Naive thymus-derived CD8-positive, alpha-beta T cell (primary cell): ENCODE measurements at places on chromosomes 6 and 20.

DNA sequence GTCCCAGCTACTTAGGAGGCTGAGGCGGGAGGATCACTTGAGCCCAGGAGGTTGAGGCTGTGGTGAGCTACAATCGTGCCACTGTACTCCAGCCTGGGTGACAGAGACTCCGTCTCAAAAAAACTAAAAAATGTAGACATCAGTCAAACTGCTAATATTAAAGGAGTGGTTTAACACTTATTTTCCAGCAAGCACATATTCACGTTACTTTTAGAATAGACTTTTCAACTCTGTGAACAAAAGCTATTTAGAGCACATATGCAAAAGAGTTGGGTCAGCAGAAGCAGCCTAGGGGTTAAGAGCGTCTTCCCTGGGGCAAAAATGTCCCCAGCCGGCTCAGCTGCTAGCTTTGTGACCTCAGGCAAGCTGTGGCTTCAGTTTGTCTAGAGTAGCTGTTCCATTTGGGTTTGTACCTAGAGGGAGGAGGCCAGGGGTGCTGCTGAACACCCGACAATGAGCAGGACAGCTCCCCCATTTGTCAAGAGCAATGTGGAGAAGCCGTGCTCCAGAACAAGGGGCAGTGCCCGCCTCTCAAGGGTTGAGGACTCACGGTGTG is 62.5 kb upstream of the PTGIS start:
- no peak for DNase-seq

DNA sequence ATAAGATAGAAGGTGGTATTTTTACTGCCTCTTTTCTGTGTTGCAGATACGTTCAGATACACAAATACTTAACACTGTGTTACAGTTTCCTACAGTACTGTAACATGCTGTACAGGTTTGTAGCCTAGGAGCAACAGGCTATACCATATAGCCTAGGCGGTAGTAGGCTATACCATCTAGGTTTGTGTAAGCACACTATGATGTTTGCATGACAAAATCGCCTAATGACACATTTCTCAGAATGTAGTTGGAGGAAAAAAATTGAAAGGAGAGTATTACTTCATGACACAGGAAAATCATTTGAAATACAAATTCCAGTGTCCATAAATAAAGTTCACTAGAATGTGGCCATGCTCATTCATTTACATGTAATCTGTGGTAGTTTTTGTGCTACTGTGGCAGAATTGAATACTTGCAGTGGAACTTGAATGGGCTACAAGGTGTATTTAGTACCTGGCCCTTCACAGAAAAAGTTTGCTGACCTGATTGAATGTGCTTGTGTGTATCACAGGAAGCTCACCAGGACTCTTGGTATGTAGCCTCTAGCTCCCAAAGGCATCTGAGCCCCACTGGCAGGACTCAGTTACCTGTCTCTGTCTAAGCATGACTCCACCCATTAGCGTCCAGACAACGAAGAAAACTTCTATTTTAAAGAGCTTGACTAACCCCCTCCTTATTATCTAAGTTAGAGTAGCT is 18.8 kb downstream of the TOP1 start:
- DNase-seq = no peak

DNA sequence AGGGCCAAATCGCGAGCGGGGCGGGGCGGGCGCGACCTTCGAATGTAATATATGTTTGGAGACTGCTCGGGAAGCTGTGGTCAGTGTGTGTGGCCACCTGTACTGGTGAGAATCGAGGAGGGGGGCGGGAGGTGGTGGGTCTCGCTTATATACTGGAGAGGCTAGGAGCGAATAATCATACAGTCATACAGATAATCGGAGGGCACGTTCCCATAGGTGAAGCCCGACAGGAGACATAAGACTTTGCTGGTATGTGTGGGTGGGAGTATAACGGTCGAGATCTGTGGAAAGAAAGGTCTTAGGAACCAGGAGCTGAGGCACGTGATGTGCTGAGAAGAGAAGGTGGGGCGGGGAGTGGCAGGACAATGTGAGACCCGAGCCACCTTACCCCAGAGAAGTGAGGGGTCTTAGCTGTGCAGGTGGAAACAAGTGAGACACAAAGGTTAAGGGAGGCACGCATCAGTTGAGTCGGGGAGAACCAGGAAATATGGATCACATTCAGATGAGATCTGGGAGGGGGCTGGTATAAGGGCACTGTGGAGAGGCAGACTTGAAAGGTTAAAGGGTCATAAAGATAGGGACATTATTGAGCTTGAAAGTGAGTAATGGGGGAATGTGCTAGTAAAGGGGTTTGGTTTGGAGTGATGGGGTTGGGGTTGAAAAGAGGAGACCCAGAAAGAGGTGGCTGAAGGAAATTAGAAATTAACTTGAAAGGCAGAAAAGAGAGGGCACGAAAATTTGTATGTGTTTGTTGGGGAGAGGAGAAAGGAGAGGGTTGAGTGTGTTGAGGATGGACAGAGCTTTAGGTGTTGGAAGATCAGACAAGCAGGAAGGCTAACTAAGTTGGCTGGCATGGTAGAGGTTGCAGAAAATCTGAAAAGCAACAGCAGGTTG is 589 bp downstream of the RNF5 start:
- no peak for DNase-seq

GRCh38 chr6:150683320-150683719 is 83.6 kb downstream of the PLEKHG1 start:
- DNase-seq = no peak

- DNase-seq = no peak
Observed at GRCh38 chr6:143092768-143093167, 32.1 kb downstream of the AIG1 start.

DNA sequence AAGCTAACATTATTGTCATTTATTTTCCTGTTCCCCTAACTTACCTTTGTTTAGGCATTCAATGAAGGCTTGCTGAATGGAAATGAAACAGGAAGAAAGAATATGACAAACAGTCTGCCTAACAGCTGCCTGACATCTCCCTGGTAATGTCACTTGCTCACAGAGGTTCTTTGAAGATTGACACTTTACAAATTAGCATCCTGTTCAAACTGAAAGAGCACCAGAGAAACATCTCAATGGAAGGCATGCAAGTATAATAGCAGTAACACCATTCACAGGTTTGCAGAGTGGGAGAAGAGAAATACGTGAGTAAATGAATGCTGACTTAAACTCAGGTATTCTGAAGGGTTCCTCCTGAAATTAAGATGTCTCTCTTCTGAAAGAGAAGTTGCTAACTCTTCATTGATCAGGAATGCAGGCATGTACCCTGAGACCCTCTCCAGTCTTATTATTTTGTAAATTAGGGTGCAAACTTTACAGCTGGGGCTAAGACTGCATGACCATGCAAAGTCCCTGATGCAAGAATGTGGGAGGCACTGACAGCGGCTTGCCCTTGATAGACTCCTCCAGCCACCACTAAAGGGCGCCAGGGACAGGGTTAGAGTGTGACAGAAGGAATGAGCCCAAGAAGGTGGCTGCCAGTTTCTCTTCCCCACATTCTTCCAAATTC is 1.3 kb upstream of the SMLR1 start:
- no peak for DNase-seq

DNA sequence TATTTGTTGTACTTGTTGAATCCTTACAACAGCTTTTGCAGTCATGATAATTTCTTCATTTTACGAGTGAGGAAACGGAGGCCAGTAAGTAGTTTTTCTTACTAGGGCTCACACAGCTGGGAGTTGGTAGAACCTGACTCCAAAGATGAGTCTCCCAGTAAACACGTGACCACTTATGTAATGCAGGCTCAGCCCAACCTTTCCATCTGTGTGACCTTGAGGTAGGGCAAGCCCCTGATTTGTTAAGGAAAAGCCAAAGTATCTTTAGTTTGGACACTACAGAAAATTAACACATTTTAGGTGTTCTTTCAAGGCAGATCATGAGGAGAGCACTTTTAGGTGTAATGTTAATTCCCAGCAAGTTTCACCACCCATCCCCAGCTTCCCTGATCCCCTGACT is 111.3 kb downstream of the LRRC1 start:
- no peak for DNase-seq

DNA sequence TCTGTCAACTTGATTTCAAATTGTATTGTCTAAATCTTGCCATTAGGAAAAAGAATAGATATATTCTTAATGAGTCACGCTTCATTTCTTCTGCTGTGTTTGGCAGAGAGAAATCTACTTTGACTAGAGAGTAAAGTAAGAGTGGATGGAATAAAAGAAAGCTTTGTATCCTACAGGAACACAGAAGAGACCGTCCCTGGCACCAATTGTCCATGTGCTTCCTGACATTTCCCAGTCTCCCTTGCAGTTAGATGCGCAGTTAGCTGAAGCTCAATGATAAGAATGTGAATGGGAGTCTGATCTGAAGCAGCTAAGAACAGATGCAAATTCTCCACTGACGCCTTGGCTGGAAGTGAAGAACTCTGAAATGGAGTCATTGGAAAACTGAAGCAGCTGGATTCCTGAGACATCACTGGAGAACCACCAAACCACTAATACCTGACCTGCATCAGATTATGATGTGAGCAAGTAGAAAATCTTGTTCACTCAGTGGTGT is 528.2 kb upstream of the MARCKS start:
- no peak for DNase-seq

GRCh38 chr6:98985391-98985790 is 37.6 kb upstream of the FBXL4 start:
- DNase-seq = no peak

DNA sequence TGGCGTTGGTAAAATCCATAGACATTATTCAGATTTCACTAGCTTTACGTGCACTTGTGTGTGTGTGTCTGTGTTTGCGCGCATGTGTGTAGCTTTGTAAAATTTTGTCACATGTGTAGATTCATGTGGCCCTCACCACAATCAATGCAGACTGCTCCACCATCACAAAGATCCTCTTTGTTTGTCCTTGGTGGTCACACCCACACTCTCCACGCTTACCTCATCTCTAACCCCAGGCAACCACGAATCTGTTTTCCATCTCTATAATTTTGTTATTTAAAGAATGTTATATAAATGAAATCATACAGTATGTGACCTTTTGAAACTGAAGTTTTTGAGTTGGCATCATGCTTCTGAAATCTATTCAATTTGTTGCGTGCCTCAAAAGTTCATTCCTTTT is 58.5 kb downstream of the GRM1 start:
- DNase-seq = no peak

DNA sequence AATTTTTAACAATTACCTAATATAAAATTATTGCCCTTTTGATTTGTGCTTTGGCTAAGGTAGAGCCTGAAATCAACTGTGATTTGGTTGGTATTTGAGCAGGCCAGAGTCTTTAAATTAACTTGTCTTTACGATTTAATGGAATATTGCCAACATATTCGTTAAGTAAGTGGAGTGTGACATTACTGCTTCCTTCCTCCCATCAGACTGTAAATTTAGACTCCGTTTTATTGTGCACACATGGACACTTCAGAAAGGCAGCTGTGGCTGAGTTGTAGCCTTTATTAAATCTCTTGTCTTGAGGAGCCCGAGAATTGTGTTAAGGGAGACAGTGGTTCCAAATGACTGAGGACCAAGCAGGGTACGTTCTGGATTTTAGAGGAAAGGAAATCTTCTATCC is 57.4 kb downstream of the CAP2 start:
- no peak for DNase-seq

DNA sequence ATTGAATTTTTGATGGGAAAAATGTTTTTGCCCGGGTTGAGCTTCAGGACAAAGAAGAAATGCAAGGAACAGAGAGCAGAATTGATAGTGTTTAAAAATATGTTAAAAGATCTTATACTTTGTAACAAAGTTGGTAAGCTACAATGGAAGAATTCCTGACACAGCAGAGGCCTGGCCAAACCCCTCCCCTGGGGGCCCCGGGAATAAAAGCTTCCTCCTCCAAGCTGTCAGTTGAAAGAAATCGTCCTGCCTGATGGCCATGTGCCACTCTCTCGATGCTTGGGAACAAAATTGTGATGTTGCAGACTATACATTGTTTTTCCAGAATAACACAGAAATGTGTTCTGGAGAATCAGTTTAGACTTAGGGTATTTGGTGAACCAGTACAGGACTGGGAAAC is 14.2 kb upstream of the TOX2 start:
- no peak for DNase-seq

DNA sequence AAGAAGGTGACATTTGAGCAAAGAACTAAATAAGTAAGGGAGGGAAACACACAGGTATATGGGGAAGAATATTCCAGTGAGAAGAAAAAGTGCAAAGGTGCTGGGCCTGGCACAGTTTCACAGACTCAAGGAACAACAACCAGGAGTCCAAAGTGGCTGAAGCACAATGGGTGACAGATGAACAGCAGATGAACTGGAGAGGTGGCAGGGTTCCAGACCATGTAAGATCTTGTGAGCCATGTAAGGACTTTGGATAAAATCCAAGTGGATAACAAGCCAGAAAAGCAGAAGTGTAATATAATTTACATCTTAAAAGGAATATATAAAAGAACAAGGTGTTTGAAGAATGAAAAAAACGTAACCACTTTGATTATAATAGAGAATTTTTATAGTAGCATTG is 87.9 kb downstream of the MMS22L start:
- DNase-seq = no peak

DNA sequence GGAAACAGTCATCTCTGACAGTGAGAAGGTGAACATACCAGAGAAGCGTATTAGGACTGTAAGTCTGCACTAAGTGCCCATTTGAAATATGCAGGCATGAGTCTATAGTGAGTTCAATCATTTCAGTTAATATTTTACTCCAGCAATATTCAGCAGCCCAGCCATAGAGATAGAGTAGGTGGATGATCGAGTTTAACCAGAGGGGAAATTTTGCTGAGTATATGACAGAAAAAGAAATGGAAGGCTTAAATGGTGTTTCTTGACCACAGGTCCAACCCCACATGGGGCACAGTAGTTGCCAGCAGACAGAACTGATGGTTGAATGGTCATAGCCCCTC is 39.8 kb downstream of the KIF6 start:
- DNase-seq = no peak

DNA sequence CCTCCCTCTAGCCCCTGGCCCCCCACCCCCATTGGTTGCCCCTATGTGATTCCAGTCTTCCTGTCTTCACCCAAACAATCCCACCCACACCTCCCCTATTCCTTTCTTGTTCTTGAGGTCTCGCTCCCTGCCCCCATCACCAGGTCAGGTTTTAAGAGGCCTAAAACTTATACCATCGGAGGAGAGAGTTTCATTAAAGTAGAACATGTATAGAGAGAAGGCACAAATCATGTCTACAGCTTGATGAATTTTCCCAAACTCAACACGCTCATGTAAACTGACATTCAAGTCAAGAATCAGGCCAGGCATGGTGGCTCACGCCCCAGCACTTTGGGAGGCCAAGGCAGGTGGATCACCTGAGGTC is 44.5 kb downstream of the TGM2 start:
- DNase-seq = no peak

GRCh38 chr20:31674895-31675827 is 37.4 kb downstream of the COX4I2 start:
- peak; percentile 57 for DNase-seq

- DNase-seq = peak; percentile 11
Observed at GRCh38 chr6:107318100-107318736, 141.1 kb downstream of the PDSS2 start.

GRCh38 chr6:32179766-32180405 is 1.7 kb downstream of the RNF5 start:
- no peak for DNase-seq

DNA sequence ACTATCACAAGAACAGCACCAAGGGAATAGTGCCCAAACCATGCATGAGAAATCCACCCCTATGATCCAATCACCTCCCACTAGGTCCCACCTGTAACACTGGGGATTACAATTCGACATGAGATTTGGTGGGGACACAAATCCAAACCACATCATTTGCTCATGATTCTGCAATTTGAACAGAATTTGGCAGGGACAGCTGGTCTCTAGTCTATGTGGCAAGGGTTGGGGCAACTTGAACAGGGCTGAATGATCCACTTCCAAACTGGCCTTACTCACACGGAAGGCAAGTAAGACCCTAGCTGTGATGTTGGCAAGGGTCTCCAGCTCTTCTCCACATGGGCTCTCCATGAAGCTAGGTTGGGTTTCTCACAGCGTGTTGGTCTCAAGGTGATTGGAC is 10.1 kb upstream of the FKBP5 start:
- DNase-seq = no peak

- no peak for DNase-seq
Observed at GRCh38 chr6:20827798-20828197, 293.5 kb downstream of the CDKAL1 start.
